A549 treated with DMSO at 1 μM for 4 hours (cell line): ENCODE measurements at places on chromosomes 3 and 15. TPM values are rescaled to one million over a fixed set of nuclear protein-coding genes. Genes with fewer than 3 reads are reported as not detected.

SNAP23 gene
- 15.5 to 37.7 TPM (median 21.1 TPM) in 5 replicates for total RNA-seq

GOLGA8B gene
- total RNA-seq, result 11.6 to 19.0 TPM (median 17.2 TPM) in 5 replicates

LMOD3 gene
- not detected in 5 replicates for total RNA-seq

VEPH1 gene
- 0.07 to 0.14 TPM (median 0.07 TPM) in 3 of 5 replicates, not detected in the others for total RNA-seq

CHDH gene
- 2.2 to 3.2 TPM (median 2.6 TPM) in 5 replicates for total RNA-seq

COL6A5 gene
- not detected in 5 replicates for total RNA-seq

ZCWPW2 gene
- 0.08 to 0.15 TPM in 2 of 5 replicates, not detected in the others for total RNA-seq
